ENCODE measurements at places on chromosomes 5 and 9.

GRCh38 chr9:107587191-107587963 is 97.8 kb upstream of the KLF4 start:
- DNase-seq = no peak
- no peaks in the 10 kb centered on the region for H3K4me1 ChIP-seq
- no peak overlapping the region for H3K27ac ChIP-seq
- H3K4me3 ChIP-seq = no peak overlapping the region

- peaks cover 2% of the 10 kb centered on the region for H3K36me3 ChIP-seq
- H3K27ac ChIP-seq = peak overlapping the region; percentile 94
- H3K4me3 ChIP-seq = peak overlapping the region; percentile 87
- H3K4me1 ChIP-seq = peaks cover 54% of the 10 kb centered on the region
- DNase-seq = no peak
Measured at GRCh38 chr5:78983601-78984438, 1.3 kb downstream of the ARSB start.

- H3K4me3 ChIP-seq = no peak overlapping the region
- no peaks in the 10 kb centered on the region for H3K27me3 ChIP-seq
- H3K4me1 ChIP-seq = peaks cover 10% of the 10 kb centered on the region
- DNase-seq = no peak
Measured at GRCh38 chr5:131228646-131229045, 35.2 kb upstream of the CDC42SE2 start.

- DNase-seq = no peak
- no peak overlapping the region for H3K27ac ChIP-seq
- no peaks in the 10 kb centered on the region for H3K27me3 ChIP-seq
- no peak overlapping the region for H3K4me3 ChIP-seq
- H3K4me1 ChIP-seq = no peaks in the 10 kb centered on the region
Measured at GRCh38 chr5:10065428-10066000, 184.2 kb downstream of the ATPSCKMT start.

GRCh38 chr9:715743-716400 is 125.6 kb upstream of the DMRT1 start:
- H3K4me1 ChIP-seq = no peaks in the 10 kb centered on the region
- no peak overlapping the region for H3K4me3 ChIP-seq
- no peak for DNase-seq

DNA sequence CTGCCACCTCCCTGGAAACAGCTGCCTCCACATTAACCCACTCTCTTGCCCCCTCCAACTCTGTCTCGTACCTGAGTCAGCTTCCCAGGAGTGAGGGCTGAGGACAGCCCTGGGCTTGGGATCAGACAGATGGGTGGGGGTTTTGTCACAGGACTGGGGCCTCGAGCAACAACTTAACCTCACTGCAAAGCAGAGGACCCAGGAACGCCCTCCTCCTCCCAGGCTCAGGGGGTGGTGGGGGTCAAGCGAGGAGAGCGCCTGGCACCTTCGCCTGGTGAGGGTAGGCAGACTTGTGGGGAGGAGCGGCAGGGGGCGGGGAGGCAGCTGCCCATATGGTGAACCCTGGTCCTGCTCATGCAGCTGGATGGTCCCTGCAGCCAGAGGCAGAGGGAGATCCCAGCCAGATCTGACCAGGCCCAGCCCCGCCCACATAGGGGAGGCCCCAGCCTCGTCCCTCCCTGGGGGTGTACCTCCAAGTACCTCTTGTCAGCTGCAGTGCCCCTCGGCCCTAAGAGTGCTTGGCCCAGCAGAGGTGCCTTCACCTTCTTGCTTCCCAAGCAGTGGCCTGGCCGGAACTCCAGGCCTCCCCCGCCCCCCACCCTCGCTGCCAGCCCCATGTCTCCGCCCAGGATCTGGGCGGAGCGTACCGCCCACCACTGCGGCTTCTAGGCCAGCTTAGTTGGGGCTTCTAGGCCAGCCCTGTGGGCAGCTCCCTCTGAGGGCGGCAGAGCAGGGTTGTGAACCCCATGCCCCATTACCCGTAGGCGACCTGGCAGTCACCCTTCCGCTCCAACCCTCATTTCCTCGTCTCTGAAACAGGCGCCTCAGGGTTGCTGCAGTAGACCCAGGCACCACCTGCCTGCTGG is at the start of gene SARDH:
Gene SARDH, minus strand, starts transcription at position 579 of the 866 bp plus-strand sequence. CDS start 4,179 bp downstream, outside the sequence.
- peak within 1 kb of the TSS; percentile 45 for H3K4me3 ChIP-seq
- peaks cover 9% of the 10 kb centered on the region for H3K4me1 ChIP-seq
- H3K36me3 ChIP-seq = no peaks in the 10 kb centered on the region
- DNase-seq = peak; percentile 76
- H3K27ac ChIP-seq = peak within 1 kb of the TSS; percentile 37

- H3K36me3 ChIP-seq = no peaks in the 10 kb centered on the region
- no peak overlapping the region for H3K4me3 ChIP-seq
- DNase-seq = no peak
Measured at GRCh38 chr5:125317536-125317995, 571.1 kb upstream of the ZNF608 start.

DNA sequence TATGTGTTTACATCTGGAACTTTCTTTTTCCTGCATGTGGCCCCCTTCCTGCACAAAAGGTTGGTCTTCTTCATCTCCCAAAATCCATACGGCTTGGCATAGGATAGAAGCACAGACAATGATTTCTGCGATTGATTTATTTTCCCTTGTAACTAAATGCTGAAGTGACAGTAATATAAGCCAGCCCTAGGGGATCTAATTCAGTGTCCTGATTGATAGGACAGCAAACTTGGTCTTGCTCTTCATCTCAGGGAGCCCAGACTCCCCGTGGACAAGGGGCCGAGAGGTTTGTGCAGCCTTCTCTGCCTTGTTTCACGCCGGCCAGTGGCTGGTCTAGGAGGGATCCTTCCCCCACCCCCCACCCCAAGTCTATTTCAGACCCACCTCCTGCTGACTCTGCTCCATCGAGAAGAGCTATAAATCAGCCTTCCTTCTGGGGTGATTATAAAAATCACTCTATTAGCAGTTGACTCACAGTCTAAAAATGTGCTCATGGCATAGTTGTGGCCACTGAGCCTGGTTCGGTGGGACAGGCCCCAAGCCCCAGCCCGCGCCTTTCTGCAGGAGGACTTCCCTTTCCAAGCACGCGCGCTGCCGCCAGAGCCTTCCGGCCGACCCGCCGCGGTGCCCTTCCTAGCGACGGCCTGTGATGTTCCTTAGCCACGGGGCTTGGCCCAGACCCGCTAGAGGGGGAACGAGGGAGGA is 89.8 kb upstream of the COL5A1 start:
- no peak for DNase-seq
- peaks cover 27% of the 10 kb centered on the region for H3K27me3 ChIP-seq
- no peaks in the 10 kb centered on the region for H3K36me3 ChIP-seq
- no peak overlapping the region for H3K27ac ChIP-seq
- no peak overlapping the region for H3K4me3 ChIP-seq

GRCh38 chr5:134736173-134736812 is 2.1 kb upstream of the CAMLG start:
- peaks cover 26% of the 10 kb centered on the region for H3K36me3 ChIP-seq
- DNase-seq = no peak
- no peaks in the 10 kb centered on the region for H3K27me3 ChIP-seq
- no peak overlapping the region for H3K4me3 ChIP-seq
- H3K4me1 ChIP-seq = peaks cover 27% of the 10 kb centered on the region
- no peak overlapping the region for H3K27ac ChIP-seq

- H3K27me3 ChIP-seq = peaks cover 31% of the 10 kb centered on the region
- H3K36me3 ChIP-seq = no peaks in the 10 kb centered on the region
- no peak overlapping the region for H3K27ac ChIP-seq
- H3K4me3 ChIP-seq = no peak overlapping the region
Measured at GRCh38 chr5:159010661-159011442, 88.9 kb downstream of the EBF1 start.

GRCh38 chr5:53820802-53821171 is 260.3 kb downstream of the NDUFS4 start:
- peaks cover 12% of the 10 kb centered on the region for H3K27me3 ChIP-seq
- no peaks in the 10 kb centered on the region for H3K4me1 ChIP-seq
- H3K27ac ChIP-seq = no peak overlapping the region
- no peak overlapping the region for H3K4me3 ChIP-seq
- DNase-seq = no peak
- H3K36me3 ChIP-seq = no peaks in the 10 kb centered on the region

- no peaks in the 10 kb centered on the region for H3K36me3 ChIP-seq
- no peak overlapping the region for H3K27ac ChIP-seq
- no peak for DNase-seq
- no peaks in the 10 kb centered on the region for H3K27me3 ChIP-seq
- no peak overlapping the region for H3K4me3 ChIP-seq
Measured at GRCh38 chr5:33726422-33727165, 165.2 kb downstream of the ADAMTS12 start.

DNA sequence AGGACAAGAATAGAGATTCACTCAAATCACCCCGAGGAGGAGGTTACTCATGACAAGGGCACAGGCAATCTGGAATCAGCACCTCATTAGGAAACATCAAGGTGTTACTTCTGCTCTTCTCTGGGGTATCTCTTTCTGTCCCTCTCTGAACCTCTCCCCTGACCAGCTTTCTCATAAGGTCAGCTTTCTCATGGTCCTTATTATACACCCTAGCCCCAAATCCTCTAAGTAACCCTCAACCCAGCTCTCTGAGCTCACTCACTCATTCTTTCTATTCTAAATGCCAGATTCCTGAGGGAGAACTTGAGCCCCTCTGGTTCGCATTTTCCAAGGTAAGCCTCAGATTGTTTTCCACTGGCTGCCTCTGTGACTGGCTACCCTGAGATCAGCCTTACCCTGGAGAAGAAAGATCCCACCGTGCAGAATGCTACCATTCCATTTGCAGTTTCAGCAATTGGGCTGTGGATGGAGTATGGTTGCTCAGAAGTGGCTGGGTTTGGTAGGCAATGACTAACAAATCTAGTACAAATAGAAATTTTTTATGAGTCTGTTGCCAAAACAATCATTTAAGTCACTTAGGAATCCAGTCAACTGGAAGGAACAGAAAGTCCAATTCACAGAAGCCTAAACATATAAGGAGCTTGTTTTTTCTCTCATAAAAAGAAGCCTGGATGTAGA is 9.0 kb upstream of the TIMD4 start:
- peaks cover 10% of the 10 kb centered on the region for H3K4me1 ChIP-seq
- H3K4me3 ChIP-seq = no peak overlapping the region
- no peak overlapping the region for H3K27ac ChIP-seq
- H3K27me3 ChIP-seq = no peaks in the 10 kb centered on the region

GRCh38 chr5:136605638-136606037 is 240.3 kb upstream of the TRPC7 start:
- DNase-seq = no peak
- no peaks in the 10 kb centered on the region for H3K36me3 ChIP-seq

GRCh38 chr5:124843596-124843899 is 97.1 kb upstream of the ZNF608 start:
- H3K4me1 ChIP-seq = no peaks in the 10 kb centered on the region
- no peaks in the 10 kb centered on the region for H3K36me3 ChIP-seq
- H3K27me3 ChIP-seq = no peaks in the 10 kb centered on the region
- H3K27ac ChIP-seq = no peak overlapping the region
- DNase-seq = no peak

GRCh38 chr5:43840424-43841125 is 237.6 kb downstream of the NNT start:
- no peaks in the 10 kb centered on the region for H3K27me3 ChIP-seq
- DNase-seq = no peak
- no peaks in the 10 kb centered on the region for H3K4me1 ChIP-seq
- no peak overlapping the region for H3K4me3 ChIP-seq
- H3K36me3 ChIP-seq = no peaks in the 10 kb centered on the region

GRCh38 chr5:68435611-68436010 is 220.1 kb downstream of the PIK3R1 start:
- H3K27ac ChIP-seq = no peak overlapping the region
- no peak overlapping the region for H3K4me3 ChIP-seq
- H3K4me1 ChIP-seq = peaks cover 60% of the 10 kb centered on the region
- no peak for DNase-seq

DNA sequence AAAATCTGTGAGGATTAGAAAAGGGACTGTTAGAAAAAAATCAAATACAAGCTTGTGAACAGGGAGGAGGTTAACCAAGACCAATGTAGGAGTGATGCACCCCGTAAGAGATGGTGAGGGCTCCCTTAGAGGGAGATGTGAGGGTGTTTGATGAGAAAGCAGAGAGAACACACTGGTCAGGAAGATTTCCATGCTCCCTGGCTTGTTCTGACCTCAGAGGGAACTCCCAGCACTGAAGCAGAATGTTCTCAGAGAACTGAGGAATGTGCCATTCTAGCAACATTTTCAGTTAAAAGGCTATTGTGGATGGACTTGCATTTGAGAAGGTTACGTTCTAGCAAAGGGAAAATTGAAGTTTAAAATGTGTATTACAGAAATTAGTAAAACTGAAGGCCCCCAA is 110.6 kb downstream of the HTR4 start:
- no peaks in the 10 kb centered on the region for H3K4me1 ChIP-seq
- DNase-seq = no peak
- peaks cover 3% of the 10 kb centered on the region for H3K27me3 ChIP-seq
- no peak overlapping the region for H3K4me3 ChIP-seq
- H3K36me3 ChIP-seq = no peaks in the 10 kb centered on the region

- peaks cover 39% of the 10 kb centered on the region for H3K36me3 ChIP-seq
- no peaks in the 10 kb centered on the region for H3K27me3 ChIP-seq
- DNase-seq = no peak
- peaks cover 37% of the 10 kb centered on the region for H3K4me1 ChIP-seq
Measured at GRCh38 chr5:176986280-176986679, 20.3 kb downstream of the UIMC1 start.

GRCh38 chr9:95778957-95779356 is 96.5 kb upstream of the ERCC6L2 start:
- no peak overlapping the region for H3K27ac ChIP-seq
- no peak for DNase-seq
- H3K4me1 ChIP-seq = no peaks in the 10 kb centered on the region
- H3K36me3 ChIP-seq = no peaks in the 10 kb centered on the region
- H3K4me3 ChIP-seq = no peak overlapping the region

Data from activated T-cell treated with anti-CD3 and anti-CD28 coated beads, Interleukin-2, amount 50 U/mL, for 24 hours (primary cell).